DMS153 (cell line): ENCODE measurements at places on chromosomes 3 and 15.

GRCh38 chr3:15331606-15332404, 581 bp downstream of the SH3BP5 start:
- no peak for DNase-seq

DNA sequence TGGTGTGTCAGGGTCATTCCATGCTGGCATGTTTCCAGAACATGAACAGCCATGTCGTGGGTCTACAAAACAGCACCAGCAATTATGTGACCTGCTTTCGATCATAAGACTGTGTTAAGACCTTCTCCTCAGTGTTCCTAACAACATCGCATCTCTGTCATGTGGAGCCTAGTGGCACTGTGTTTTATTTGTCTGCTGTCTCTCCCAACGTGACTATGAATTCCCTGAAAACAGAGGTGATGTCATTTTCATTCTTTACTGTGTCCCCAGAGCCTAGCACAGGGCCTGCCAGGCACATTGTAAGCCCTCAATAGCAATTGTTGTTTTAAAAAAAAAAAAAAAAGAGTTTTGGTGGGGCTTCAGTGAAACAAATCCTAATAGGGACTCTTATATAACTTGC, 94.2 kb upstream of the IL12A start:
- no peak for DNase-seq

DNA sequence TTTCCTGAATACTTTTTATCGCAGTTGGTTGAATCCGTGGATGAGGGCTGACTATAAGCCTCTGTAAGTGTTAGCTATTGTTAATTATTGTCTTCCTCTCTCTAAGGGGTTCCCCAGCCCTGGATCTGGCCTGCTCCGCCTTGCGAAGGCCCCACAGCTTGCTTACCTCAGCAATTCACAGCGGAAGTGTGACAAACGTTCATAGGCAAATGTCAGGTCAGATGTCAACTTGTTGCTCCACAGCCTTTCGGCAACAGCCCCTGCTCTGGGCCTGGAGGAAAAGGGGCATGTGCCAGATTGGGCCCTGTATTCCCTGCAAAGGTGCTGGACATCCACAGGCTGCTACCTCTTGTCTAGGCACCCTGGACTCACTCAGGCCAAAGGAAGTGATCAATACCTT, 25.3 kb upstream of the CELF6 start:
- no peak for DNase-seq

DNA sequence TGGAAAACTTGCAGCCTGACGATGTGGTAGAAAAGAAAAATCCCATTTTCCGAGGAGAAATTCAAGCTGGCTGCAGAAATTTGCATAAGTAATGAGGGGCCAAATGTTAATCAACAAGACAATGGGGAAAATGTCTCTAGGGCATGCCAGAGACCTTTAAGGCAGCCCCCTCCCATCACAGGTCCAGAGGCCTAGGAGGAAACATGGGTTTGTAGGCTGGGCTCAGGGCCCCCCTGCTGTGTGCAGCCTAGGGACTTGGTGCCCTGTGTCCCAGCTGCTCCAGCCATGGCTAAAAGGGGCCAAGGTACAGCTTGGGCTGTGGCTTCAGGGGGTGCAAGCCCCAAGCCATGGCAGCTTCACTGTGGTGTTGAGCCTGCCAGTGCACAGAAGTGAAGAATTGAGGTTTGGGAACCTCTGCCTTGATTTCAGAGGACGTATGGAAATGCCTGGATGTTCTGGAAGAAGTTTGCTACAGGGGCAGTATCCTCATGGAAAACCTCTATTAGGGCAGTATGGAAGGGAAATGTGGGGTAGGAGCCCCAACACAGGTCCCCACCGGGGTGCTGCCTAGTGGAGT, 75.9 kb upstream of the CADPS start:
- DNase-seq, result no peak

- DNase-seq, result no peak
These were observed 1020.2 kb downstream of the SQOR start for GRCh38 chr15:46654993-46655392.

GRCh38 chr3:963755-964154, 129.1 kb upstream of the CNTN6 start:
- DNase-seq, result no peak

GRCh38 chr15:93058128-93058527, 30.9 kb downstream of the RGMA start:
- DNase-seq, result no peak

- no peak for DNase-seq
These were observed 39.0 kb upstream of the NDUFB4 start for GRCh38 chr3:120557115-120557514.

- no peak for DNase-seq
These were observed 27.5 kb upstream of the CORO2B start for GRCh38 chr15:68551296-68551635.

DNA sequence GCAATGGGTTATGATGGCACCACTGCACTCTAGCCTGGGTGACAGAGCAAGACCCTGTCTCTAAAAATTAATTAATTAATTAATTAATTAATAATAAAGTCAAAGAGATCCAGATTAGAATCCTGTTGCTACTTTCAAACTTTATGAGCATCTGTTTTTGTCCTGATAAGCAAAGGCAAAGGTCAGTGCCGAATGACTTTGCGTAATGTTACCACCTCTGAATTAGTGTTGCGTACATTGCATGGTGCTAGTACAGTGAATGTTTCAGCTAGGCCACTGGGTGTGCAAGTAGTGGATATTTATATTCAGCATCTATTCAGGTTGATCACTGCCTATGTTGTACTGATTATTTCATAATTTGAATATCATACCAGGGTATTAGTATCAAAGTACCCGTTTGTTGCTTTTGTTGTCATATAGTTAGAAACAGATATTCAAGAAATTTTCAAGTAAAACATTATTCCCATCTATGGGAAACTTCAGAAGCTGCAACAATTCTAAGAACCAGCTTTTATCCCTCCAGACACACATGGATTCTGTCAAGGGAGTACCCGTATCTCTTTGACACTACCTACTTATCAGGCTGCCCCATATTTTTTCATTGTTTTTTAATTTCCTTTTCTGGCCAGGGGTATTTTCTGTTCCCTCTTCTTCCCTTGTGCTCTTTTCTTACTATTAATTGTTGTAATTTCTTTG, 127.1 kb upstream of the GRM7 start:
- no peak for DNase-seq

DNA sequence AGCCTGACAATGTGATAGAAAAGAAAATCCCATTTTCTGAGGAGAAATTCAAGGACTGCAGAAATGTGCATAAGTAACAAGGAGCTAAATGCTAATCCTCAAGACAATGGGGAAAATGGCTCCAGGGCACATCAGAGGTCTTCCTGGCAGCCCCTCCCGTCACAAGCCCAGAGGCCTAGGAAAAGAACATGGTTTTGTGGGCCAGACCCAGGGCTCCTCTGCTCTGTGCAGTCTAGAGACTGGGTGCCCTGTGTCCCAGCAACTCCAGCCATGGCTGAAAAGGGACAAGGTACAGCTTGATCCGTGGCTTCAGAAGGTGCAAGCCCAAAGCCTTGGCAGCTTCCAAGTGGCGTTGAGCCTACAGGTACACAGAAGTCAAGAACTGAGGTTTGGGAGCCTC, 176.8 kb upstream of the SUCLG2 start:
- DNase-seq, result no peak

DNA sequence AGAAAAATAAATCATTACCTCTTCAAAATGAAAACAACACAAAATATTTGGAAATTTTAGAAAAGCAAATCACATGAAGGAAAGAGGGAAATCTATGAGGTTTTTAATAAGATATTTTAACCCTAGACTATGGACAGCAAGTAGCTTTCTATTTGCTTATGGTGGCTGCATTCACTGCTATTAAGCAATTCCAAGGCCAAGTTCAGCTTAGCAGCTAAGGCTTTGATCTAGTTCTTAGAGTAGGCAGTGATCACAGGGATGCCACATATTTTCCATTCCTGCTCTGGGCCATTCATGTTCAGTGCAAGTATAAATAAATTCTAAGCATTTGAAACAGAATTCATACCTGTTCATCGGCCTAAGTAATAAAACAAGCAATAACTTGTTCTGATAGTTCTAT, 235.3 kb downstream of the CDIN1 start:
- DNase-seq, result no peak

DNA sequence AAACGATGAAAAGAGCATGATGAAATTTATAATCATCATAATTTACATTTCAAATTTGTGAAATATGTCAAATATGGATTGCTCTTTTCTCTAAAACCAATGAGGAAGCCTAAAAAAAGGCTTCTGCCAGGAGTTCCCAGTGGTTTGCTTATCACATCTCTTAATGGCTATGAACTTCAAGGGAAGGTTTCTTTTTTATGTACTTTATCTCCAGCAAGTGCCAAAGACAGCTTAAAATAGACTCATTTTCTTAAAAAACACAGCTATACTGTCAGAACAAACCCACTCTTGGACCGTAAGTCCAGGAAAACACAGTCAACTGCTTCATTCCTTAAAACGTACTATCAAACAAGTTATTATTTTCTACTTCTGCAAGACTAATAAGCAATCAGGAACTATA, 80.2 kb downstream of the DLG1 start:
- no peak for DNase-seq

DNA sequence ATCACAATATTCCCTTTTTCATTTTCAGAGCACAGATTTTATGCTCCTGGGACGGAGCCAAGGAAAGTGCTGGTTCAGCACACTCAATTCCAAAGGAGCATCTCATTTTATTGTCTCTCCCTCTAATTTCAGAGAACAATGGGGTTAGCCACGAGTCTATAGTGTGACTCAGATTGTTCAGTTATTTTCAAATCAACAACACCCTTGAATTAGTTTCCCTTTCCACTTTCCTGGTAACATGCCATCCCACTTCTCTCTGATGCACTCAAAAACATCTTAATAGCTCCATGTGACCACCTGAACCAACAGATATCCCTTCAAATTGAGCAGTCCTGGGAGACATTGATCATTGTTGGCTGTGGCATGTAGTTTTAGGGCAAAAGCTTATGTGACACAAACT, 389.7 kb upstream of the MDFIC2 start:
- no peak for DNase-seq

DNA sequence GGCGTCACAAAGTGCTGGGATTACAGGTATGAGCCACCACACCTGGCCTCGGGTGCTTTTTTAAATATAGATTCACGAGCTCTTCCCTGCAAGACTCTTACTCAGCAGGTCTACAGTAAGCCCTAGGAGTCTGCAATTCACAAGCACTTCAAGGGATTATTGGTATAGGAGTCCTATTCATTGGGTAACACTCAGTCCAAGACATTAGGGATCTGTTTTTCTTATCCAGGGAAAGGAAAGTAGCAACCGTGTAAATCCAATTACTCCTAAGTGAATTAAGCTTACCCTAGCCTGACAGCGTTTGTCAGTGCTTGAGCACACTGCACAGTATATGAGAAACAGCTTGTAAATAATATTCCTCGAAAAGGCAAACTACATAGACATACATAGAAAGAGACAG, 109.9 kb downstream of the SENP2 start:
- no peak for DNase-seq

DNA sequence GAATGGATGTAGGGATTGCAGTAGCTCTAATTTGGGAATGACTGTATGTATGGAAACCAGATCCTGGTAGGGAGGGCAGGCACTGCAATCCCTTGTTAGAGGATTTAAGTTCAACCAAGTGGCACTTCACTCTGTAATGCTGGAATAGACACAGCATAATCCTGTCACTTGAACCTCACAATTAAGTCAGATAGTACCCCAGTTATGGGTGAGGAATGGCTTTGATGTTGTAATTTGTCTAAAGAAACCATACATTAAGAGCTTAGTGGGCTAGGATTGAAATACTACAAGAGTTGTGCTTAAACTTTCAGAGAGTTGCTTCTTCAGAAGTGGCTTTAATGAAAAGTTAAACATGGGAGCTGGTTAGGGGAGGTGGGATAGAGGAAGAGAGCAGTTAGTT, 9.3 kb downstream of the RAB7A start:
- no peak for DNase-seq

DNA sequence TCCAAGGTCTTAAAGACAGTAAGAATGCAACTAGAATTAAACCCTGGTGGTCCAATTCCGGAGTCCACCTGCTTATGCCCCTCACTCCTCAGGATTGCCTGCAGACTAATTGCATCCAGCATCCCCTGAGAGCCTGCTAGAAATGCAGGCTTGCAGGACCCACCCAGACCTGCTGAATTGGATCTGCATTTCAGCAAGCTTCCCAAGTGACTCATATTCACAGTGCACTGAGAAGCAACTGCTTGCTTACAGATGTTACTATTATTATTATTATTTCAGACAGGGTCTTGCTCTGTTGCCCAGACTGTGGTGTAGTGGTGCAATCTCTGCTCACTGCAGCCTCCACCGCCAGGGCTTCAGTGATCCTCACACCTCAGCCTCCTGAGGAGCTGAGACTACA, 83.5 kb upstream of the VGLL4 start:
- no peak for DNase-seq

GRCh38 chr15:43316016-43316970, 14.1 kb downstream of the LCMT2 start:
- DNase-seq, result no peak

DNA sequence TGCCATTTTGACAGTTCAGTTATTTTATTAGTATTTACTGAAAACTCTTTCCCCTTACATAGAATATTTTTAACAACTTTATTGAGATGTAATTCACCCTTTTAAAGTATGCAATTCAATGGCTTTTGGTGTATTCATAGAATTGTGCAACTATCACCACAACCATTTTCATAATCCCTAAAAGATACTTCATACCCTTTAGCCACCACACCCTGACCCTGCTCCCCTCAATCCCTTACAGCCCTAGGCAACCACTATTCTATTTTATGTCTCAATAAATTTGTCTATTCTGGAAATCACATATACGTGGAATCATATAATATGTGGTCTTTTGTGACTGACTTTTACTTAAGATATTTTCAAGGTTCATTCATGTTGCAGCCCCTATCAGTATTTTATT, 29.7 kb downstream of the TEX9 start:
- DNase-seq, result no peak

- DNase-seq, result no peak
These were observed 236.6 kb upstream of the PROK2 start for GRCh38 chr3:72021531-72021930.

DNA sequence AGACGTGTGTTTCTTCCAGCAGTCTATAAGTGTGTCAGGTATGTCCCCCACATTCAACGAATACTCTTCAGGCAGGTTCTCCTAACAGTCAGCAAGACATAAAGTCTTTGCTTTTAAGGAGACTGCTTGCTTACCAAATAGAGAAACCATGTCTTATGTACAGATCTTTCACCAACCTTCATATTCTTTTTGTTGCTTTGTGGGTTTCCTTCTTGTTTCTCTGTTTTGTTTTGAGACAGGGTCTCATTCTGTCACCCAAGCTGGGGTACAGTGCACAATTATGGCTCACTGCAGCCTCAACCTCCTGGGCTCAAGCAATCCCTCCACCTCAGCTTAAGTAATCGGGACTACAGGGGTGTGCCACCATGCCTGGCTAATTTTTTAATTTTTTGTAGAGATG, 14.3 kb downstream of the DYNC1LI1 start:
- no peak for DNase-seq
